ENCODE measurements at places on chromosomes 3 and 15.

DNA sequence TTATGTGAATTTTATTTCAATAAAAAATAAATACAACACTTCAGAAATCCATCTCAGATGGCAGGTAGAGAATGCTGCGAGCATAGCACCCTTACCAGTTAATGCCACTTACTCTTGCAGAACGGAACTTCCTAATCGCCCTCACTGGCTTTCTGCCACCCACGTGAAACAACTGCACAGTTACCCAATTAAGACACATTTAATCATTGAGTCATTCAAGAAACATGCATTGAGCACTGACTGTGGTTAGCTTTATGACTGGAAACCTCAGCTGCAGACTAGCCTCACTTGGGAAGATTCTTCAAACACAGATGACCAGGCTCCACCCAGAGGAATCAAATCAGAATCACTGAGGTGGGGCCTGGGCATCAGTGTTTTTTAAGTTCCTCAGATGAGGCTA is 5.6 kb upstream of the MFGE8 start:
- DNase-seq, result peak; percentile 60

GRCh38 chr3:149936812-149937230 is 33.9 kb downstream of the PFN2 start:
- DNase-seq, result peak; percentile 37

DNA sequence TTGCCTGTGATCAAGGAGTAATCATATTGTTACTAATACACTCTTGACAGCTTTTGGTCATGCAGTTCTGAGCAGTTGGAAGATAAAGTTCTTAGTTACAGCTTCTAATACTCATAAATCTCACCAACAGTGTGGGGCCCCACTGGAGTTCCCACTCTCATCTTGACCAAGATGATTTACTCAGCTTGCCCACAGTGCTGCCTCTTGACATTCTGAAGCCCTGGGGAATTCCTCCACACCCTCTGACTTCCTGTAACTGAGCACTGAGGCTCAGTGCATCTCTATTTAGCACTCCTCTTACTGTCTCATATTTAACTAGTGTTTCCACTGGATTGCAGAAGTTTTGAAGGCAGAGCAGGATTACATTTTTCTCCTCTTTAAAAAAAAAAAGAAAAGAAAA is 1.9 kb upstream of the ARL6IP5 start:
- peak; percentile 81 for DNase-seq

DNA sequence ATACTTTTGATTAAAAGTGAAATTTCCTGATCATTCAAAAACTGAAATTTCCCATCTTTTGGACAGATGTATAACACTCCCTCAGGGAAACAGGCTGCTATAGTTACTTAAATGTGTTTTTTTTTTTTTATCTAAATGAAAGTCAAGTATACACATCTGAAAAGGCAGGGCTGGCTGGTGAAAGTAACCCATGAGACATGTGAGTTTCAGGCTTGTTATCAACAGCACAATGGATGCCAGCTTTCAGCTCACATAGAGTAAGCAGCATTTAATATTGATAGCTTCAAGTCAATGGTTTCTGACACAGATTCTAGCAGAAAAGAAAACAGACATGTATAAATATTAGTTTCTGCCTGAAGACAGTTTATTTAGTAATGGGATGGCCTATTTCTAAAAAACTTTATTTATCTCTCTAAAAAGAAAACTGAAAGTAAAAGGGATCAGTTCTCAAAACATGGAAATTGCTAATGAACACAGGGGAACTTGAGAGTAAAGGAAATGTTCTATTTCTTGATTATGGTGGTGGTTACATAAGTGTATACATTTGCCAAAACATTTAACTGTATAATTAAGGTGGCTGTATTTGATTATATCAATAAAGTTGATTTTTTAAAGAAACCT is 89.7 kb upstream of the CMC1 start:
- DNase-seq, result no peak

GRCh38 chr15:68651916-68652525 is 73.2 kb downstream of the CORO2B start:
- no peak for DNase-seq
